Sciatic nerve (tissue), 2 donors: ENCODE measurements at places on chromosomes 13 and 19. TPM values are rescaled to one million over a fixed set of nuclear protein-coding genes. Genes with fewer than 3 reads are reported as not detected.

Gene CCNE1
- 4.1 TPM for total RNA-seq

Gene RDH8
- not detected for total RNA-seq

Gene ATP1A3
- 0.18 TPM for total RNA-seq

Gene ZNF71
- 7.8 TPM for total RNA-seq

Gene GDF15
- total RNA-seq = 8.3 TPM
